ENCODE measurements at places on chromosomes 13 and 19.

GRCh38 chr13:79847882-79848592 is 367.1 kb downstream of the NDFIP2 start:
- no peak for DNase-seq

DNA sequence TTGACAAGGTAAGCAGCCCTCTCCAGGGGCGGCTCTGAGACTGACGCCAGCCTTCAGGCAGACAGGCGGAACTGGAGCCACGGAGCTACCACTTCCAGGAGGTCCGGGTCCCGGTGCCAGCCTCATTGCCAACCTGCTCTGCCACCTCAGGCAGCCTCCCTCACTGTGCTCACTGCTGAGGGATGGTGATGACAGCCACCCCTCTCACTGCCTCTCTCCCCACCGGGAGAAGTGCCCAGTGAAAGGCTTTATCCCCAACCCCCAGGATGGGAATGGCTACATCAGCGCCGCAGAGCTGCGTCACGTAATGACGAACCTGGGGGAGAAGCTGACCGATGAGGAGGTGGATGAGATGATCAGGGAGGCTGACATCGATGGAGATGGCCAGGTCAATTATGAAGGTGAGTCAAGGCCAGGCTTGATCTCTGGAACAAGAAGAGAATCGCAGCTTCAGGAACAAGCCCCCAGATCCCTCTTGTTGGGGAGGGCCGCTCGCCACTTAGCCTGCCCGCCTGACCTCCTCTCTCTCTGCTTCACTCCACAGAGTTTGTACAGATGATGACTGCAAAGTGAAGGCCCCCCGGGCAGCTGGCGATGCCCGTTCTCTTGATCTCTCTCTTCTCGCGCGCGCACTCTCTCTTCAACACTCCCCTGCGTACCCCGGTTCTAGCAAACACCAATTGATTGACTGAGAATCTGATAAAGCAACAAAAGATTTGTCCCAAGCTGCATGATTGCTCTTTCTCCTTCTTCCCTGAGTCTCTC is 7.6 kb downstream of the CALM3 start:
- DNase-seq: no peak

DNA sequence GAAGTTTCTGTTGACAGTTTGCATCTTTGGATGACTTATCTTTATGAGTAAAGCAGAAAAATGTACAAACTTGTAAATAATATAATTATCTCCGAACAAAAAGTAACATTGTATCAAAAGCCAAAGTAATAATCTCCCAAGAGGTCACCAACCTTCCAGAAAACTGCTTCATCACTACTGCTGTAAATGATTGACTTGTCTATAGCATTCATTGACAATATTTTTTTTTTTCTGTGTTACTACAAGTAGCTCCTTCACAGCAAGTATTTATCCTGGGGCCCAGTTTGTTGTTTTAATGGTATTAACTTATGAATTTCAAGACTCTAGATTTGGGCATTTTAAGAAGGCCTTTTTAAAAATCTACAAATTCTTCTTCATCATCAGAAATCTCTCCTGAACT is 242.4 kb downstream of the KLF12 start:
- DNase-seq: no peak

DNA sequence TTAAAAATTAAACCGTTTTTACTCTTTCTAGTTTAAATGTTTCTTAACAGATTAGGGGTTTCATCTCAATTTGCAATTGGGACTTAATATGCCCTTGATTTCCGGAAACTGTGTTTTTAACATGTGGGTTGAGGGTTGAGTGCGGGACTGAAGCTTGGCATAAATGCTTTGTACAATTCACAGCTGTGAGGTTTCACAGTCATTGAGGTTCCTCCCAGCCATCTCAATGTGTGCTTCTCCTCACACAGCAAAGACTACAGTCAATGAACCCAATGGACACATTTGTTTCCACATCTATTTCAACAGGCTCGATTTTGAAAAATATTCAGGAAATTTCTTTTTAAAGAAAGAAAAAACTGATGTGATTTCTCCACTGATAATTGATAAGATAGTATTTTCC is 328.6 kb downstream of the TBC1D4 start:
- DNase-seq: no peak

GRCh38 chr19:36528921-36529518 is 949 bp upstream of the ZNF260 start:
- DNase-seq: no peak

DNA sequence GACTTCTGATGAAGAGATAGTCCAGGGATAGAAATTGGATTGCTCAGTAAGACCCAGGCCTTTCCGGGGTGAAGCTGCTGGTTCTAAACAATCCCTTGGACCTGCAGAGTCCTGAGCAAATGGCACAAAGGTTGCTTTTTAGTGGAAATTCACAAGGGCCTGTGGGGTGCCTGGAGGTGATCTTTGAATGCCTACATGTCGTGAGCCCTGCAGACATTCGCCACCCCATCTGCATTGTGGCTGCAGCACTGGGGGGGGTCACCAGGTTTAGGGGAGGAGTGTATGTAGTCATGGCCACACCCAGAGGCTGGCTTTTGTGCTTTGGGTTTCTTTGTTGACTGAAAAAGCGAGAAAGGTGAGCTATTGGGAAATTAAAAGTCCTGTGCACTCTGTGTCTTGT is 41.4 kb downstream of the SLC7A9 start:
- DNase-seq: no peak

Data from DMS 273 treated with DMSO at 0.1 percent for 48 hours (cell line).